Adrenal gland (tissue), 19 donors: ENCODE measurements at places on chromosomes 1 and 21. TPM values are rescaled to one million over a fixed set of nuclear protein-coding genes. Genes with fewer than 3 reads are reported as not detected.
A peak's percentile ranks its signal among the peaks of the same experiment; 100 is the strongest.

The CTTNBP2NL gene
- 8.5 TPM for total RNA-seq

The LCE2B gene
- total RNA-seq: not detected

The USP21 gene
- total RNA-seq: 28.9 TPM

GRCh38 chr1:46246548-46247435, 771 bp upstream of the RAD54L start:
- peak; percentile 67 for DNase-seq

GRCh38 chr1:151282883-151283725, 1.0 kb downstream of the ZNF687 start:
- DNase-seq: peak; percentile 55

DNA sequence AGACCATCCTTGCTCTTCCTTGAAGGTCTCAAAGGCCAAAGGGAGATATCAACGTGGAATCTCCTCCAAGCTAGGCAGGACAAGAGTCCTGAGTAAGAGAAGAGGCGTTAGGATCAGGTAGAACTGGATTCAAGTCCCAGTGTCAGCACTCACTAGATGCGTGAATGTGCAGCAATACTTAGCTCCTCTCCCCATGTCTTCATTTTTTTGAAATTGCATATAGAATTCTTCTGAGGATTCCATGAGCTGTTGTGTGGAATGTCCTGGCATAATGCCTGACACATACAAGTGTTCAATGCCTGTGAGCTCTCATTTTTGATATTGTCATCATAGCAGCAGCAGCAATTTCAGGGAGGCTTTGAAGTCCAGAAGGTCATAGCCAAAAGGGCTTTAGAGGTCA, 333.2 kb downstream of the KCNH1 start:
- DNase-seq: no peak
